Skeletal muscle tissue (tissue), 5 donors: ENCODE measurements at places on chromosomes 6 and 20. TPM values are rescaled to one million over a fixed set of nuclear protein-coding genes. Genes with fewer than 3 reads are reported as not detected.

The MUC21 gene
- total RNA-seq: not detected

The PSORS1C1 gene
- total RNA-seq: under 0.01 TPM

The XKR7 gene
- total RNA-seq: not detected

The HCRTR2 gene
- not detected for total RNA-seq

The SMOC2 gene
- total RNA-seq: 26.6 TPM
